ENCODE measurements at places on chromosomes 3 and 15.

DNA sequence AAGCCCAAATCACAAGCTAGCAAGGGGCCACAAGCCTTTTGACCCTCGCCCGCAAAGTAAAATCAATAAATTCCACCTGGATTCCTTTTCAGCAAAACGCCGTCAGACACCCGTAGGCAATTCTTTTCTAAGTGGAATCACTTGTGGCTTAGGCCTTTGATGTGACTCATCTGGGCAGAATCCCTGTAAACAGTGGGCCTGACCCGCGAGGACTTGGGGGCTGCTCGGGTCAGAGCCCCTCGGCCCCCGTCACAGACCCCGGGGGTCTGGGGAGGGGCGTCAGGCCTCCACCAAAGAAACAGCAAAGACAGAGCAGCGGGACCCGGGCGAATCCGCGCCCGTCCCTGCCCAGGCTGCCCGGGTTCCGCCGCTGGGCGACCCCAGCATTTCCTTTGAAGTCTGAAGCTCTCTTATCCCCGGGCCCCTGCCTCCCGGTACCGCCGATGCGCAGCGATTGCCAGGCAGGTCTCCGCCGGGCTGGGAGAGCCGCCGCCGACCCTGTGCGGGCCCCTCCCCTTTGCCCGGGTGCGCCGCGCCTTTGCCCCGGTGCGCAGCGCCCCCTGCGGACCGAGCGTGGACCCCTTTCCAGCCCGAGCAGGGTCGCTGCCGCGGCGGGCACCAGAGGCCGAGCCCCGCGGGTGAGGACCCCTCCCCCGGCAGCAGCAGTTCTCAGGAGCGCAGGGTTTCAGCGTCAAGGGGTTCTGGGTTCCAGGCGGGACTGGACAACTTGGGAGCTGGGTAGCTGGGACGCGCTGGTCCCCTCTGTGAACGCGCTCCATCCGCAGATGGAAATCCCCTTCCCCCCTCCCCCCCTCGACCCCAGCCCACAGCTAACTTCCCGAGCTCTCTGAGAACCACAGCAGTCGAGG lies 178.3 kb downstream of the UACA start:
- DNase-seq: peak; percentile 47

GRCh38 chr3:126539558-126540250 lies 15.7 kb downstream of the CHST13 start:
- no peak for DNase-seq

DNA sequence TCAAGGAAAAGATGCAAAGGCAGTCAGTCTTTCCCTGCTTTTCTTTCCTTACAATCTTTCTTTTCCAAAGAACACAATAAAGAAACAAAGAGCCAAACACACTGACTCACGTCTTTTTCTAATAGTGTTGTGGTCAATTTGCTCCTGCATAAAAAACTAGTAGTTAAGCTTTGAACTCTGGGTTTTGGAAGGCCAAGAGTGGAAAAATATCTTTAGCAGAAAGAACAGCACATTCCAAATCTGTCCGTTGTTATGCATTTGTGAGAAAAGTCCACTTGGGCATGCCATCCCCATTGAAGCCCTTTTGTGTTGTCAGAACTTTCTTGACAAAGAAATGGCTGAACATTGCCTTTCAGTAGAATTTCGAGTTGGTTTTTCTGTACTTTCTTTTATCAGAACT lies 18.2 kb downstream of the COL8A1 start:
- no peak for DNase-seq

- DNase-seq: no peak
Observed at GRCh38 chr15:69657626-69658025, 205.0 kb downstream of the RPLP1 start.

DNA sequence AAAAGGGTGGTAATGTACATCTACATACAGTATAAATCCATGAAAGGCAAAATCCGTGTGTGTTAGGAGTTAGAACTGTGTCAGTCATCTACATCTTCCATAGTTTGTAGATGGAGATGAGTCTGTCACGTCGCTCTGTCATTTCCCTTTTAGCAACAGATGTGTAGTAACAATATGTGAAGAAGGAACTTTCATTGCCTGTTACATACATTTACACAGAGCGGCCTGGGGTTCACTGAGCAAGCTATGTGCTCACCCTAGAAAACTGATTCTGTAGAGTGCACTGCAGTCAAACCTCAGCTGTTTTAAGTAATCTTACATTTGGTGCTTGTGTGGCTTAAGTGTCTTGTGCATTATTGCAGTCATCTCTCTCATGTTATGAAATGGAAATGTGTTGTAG lies 41.6 kb upstream of the AP3B2 start:
- peak; percentile 43 for DNase-seq

GRCh38 chr3:10992017-10992942 lies at the start of gene SLC6A1:
Gene SLC6A1, plus strand, starts transcription at chr3:10992748. Its CDS starts 24,464 bp downstream, at chr3:11017212.
- DNase-seq: peak; percentile 23

DNA sequence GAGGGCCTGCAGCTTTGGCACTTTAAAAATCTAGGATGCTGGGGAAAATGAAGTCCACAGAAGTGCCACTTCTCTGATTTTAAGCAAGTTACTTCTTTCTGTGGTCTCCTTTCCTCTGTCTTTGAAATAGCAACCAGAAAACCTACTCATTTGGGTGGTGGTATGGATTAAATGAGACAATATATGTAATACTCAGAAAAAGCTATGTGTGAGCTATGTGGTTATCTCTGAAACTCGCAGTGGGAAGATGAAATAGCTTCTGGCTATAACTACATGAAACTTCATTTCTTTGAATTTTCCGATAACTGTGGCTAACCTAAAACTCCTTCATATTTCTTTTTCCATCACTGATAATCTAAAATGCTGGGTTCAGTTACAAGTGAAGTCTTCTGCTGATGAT lies 368.9 kb downstream of the CLSTN2 start:
- DNase-seq: no peak

DNA sequence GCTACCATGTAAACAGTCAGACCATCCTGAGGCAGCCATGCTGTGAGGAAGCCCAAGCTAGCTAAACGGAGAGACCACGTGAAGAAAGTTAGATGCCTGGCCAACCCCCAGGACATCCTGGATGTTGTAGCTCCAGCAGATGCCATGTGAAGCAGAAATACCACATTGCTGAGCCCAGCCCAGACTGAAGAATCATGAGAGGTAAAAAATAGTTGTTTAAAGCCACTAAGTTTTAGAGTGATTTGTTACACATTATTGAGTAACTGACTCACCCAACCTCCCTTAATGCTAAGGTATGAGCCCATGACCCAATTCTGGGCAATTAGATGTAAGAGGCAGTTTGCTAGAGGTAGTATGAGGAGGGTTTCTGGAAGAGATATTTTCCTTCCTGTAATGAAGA lies 200.5 kb downstream of the THRB start:
- DNase-seq: no peak

GRCh38 chr3:57816471-57817095 lies 60.5 kb downstream of the SLMAP start:
- no peak for DNase-seq

GRCh38 chr15:55859681-55860080 lies 116.7 kb upstream of the PRTG start:
- no peak for DNase-seq

GRCh38 chr3:185356499-185356898 lies 6.4 kb upstream of the MAP3K13 start:
- DNase-seq: no peak

DNA sequence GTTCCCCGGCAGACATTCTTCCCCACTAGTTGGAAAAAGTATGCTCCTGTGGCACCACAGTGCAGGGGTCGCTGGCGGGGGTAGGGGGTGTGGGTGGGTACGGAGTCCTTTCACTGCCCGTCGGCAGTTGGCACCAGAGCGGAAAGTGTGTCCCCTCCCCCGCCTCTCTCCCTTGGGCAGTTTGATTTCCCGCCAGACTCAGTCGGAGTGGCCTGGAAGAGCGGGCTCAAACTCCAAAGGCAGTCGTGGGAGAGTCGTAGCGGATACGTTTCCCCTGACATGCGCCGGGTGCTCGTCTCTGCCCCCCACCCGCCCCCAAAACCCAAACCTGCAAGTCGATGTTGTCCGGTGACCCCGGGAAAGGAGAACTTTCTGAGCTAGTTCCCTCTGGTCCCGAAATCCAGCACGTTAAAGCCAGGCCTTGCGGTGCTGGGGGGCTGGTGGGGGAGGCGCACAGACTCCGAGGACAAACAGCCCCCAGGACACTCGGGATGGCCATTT lies 4.4 kb upstream of the FOXB1 start:
- DNase-seq: no peak

DNA sequence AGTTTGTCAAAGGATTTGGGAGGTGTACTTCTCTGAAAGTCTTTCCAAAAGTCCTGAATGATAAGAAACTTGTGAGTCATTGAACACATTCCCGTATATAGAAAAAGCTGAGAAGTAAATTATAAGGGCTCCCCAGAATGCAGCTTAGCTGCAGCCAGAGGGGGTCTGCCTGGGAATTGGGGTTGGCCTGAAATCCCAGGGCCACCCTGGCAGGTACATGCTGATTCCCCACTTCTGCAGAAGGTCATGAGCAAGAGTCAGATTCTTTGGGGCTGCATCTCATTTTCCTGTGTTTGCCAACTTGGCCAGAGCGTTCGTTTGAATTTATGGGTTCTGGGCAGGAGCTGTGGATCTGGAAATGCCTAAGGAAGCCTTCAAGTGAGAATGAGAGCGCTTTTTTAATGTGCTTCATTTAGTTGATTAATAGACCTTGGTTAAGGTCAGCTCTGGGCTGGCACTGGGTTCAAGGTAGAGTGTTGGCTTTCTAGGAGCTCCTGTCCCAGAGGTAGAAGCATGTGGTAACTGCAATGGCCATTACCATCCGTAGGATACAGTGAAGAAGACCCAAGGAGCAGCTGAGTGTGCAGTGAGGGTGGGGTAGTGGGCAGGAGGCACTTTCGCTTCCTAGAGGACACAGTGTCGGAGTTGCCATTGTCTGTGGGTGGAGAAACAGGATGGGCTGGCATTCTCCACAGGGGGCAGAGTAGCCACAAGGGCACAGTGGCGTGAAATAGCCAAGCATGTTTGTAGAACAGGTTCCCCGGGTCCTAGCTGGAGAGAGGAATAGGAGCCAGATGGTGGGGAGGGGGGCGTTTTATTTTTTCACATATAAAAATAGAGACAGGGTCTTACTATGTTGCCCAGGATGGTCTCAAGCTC lies 3.2 kb downstream of the SLC6A6 start:
- DNase-seq: no peak

GRCh38 chr15:93185796-93186195 lies 96.8 kb upstream of the RGMA start:
- no peak for DNase-seq

DNA sequence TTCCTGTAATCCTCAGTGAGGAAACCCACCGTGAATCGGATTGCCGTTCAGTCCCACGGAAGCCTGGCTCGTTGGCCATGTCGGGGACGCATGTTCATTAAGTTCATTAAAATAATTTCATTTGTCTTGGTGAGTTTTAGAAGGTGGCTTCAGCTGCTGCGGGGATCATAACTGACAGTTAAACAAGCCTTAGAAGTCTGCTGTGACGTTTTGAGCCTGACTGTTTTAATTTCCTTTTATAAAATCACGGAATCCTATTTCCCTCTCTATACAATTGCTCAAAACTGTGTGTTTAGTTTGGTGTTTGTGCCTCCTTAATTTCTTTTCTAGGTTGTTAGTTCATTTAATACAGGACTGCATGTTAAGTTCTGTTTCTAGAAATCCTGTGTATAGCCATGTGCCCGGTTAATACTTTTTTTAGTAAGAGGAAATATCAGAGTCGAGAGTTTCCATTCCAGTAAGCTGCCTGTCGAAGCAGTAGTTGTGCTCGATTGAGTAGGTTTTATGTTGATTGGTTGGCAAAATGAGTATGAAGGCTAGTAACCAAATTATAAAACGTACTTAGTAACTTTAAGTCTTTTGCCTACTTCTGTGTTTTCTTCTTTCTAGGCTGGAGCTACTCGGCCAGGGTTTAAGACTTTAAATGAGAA lies 705 bp downstream of the NIPA2 start:
- DNase-seq: peak; percentile 14

DNA sequence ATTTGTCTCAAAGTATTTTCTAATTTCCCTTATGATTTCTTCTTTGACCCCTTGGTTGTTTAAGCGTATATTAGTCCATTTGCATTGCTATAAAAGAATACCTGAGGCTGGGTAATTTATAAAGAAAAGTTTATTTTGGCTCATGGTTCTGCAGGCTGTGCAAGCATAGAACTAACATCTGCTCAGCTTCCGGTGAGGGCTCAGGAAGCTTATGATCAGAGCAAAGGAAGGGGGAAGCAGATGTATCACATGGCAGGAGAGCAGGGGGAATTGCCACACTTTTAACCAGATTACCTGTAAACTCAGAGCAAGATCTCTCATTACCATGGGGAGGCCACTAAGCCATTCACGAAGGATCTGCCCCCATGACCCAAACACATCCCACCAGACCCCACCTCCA lies 148.2 kb downstream of the PDE8A start:
- no peak for DNase-seq

- DNase-seq: no peak
Observed at GRCh38 chr3:189040656-189041335, 131.0 kb upstream of the TPRG1 start.

- no peak for DNase-seq
Observed at GRCh38 chr3:95476534-95476933, 1337.9 kb upstream of the EPHA6 start.

Data from common myeloid progenitor, CD34-positive (primary cell).